ENCODE measurements at places on chromosomes 5 and 9.

DNA sequence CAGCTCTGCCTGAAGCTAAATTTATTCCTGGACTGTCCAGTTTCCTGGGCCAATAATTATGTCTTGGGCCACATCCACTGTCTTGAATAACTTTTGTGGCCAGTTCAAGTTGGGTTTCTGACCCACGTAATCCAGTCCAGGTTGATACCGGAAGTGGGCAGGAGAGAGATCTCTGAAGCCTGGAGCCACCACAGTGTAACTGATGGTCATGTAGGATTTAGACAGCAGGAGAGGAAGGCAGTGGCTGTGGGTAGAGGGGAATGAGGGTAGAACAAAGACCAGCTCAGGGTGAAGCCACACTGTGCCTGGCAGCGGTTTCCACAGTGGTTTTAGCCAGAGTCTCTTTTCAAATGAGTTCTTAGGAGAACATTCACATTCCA lies 30.2 kb downstream of the SH3PXD2B start:
- DNase-seq, result no peak

DNA sequence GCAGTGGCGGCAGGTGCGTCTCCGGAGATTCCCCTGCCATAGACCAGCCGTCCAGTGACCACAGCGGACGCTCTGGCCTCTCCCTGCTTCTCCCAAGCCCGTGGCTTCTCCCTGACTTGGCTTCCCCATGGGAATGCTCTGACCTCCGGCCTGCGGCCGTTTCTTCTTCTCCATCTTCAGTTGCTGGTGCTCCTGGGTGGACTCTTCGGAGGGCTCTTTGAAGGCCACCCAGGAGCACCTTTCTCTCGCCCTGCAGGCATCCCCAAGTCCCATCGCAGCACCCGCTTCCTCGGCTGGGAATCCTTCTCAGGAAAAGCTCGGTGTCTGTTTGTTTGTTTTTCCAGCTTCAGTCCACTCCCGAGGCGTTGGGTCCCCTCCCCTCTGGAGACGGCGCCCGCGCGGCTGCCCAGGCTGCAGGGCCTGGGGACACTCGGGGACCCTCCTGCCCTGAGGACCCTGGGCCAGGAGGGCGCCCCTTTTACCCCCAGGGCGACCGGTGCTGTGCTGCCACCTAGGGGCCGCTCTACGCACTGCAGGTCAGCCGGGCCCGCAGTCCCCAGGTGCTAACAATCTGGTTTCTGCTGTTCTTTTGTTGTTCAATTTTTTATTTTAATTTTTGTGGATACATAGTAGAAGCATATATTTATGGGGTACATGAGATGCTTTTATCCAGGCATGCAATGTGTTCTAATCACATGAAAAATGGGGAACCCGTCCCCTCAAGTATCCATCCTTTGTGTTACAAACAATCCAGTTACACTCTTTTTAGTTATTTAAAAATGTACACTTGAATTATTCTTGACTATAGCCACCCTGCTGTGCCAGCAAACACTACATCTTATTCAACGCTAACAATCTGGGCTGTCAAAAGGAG lies 197.9 kb upstream of the ADAMTS16 start:
- DNase-seq, result no peak

- no peak for DNase-seq
These were observed 8.0 kb downstream of the MTAP start for GRCh38 chr9:21810388-21810787.

GRCh38 chr5:133843911-133844310 lies 124.5 kb downstream of the C5orf15 start:
- DNase-seq, result no peak

GRCh38 chr5:166358127-166358830 lies 1933.2 kb upstream of the WWC1 start:
- no peak for DNase-seq

- DNase-seq, result no peak
These were observed 365.6 kb downstream of the MAN2A1 start for GRCh38 chr5:110055302-110055701.

GRCh38 chr9:94639061-94639998 lies at the start of gene FBP1:
Gene FBP1 (minus strand): TSS chr9:94639518. CDS start chr9:94639310, 208 bp downstream.
- DNase-seq, result no peak

GRCh38 chr9:105138306-105138801 lies 106.1 kb upstream of the SLC44A1 start:
- no peak for DNase-seq

GRCh38 chr5:112154940-112155686 lies 264.0 kb downstream of the EPB41L4A start:
- no peak for DNase-seq

DNA sequence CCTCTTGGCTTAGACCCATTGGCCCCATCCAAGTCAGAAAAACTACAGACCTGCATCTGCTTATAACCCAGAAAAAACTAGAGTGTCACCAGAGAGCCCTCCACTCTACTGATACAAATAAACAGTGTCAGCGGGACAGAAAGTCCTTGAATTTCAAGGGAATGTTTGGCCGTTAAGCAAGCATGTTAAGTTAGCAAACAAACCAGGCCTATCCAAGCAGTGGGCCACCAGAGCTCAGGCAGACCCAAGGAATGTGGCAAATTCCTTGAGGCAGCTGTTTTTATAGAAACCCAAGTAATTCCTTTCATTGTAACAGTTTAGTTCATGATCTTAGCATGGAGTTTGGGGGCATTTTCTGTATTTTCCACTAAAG lies 70.9 kb downstream of the PRLR start:
- DNase-seq, result no peak

DNA sequence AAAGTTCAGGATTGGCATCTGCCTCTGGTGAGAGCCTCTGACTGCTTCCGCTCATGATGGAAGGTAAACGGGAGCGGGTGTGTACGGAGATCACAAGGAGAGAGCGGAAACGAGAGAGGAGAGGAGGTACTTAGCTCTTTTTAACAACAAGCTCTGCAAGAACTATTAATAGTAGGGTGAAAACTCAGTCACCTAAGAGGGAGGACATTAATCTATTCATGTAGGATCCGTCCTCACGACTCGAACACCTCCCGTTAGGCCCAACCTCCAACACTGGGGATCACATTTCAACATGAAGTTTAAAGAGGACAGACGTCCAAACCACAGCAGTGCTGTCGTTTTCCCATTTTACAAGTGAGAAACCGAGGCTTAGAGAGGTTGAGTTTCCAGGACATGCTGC lies 173.7 kb downstream of the SLC28A3 start:
- no peak for DNase-seq

DNA sequence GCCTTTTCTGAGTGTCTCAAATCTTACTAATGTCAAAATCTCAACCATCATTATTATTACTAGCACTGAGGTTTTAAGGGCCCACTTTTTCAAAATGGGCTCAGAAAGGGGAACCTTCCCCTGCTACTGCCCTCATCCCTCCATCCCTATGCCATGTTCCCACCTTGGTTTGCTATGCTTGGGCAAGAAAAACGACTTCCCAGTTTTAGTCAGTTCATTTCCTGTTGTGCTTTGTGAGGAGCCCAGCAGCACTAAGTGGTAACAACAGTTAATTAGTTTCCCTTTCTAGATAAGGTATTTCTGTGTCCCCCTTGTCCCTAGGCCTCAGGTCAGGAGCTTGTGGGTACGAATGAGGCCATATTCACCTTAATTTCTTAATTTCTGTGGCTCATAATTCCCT lies 595.2 kb downstream of the RAB3C start:
- DNase-seq, result no peak

DNA sequence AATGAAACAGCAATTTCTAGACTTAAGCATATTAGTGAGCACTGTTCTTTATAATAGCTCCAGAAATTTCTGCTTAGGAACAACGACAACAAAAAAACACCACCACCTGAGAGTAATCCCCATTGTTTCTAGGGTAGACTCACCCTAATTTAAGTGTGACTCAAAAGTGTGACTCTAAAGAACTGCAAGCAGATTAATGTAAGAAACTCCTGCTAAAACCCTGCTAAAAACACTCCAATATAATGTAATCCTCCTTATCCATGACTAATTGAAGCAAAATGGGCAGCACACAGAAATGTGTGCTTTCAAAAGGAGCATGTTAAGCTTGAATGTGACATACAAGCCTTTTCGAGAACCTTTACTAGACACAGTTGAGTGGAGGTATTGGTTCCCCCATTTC lies 296.0 kb downstream of the EPB41L4A start:
- no peak for DNase-seq

DNA sequence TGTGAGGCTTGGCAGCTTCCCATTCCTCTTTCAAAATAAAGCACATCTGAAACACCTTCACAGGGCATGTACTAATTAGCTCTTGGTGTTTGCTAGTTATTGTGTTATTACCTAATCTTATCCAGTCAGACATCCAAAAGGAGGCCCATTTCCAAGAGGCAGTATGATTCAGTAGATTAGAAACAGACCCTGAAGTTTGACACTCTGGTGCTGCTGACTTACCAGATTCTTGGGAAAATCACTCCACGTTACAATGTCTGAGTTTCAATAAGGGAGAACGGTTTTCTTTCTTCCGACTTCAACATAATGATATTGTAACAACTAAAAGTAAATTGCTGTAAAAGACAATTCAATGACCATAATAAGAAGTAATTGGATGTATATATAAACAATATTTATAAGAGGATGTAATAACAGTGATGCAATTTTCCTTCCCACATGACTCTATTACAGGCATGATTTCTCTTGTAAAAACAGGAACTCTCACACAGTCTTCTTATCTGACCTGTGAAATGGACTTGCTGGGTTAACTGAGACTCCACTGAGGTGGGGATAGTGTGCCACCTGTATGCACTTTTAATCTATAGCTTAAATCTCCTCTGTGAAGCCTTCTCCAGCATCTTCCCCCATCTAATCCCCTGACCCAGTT lies 181.3 kb upstream of the ELL2 start:
- DNase-seq, result no peak

DNA sequence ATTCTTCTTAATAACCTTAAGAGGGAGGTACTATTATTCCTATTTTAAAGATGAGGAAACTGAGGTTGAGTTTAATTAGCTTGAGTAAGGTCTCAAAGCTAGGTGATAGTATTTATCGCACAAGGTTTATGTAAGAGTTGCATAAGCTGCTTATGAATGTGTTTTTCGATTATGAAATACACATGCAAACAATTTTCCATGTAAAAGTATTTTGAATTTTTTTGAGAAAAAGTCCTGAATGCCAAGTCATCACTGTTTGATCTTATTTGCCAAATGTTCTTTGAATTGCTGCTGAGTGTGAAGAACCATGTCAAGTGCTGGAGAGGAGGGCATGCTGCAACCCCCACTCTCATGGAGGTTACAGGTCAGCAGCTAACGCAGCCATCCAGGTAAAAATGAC lies 174.4 kb downstream of the CARTPT start:
- DNase-seq, result no peak

GRCh38 chr9:129411501-129412175 lies 209.3 kb downstream of the C9orf50 start:
- no peak for DNase-seq

GRCh38 chr5:124061663-124062062 lies 549.7 kb downstream of the CSNK1G3 start:
- no peak for DNase-seq

- DNase-seq, result no peak
These were observed 93.6 kb upstream of the TSLP start for GRCh38 chr5:110977915-110978314.

GRCh38 chr5:161064297-161064696 lies 212.3 kb upstream of the ATP10B start:
- DNase-seq, result peak; percentile 5

DNA sequence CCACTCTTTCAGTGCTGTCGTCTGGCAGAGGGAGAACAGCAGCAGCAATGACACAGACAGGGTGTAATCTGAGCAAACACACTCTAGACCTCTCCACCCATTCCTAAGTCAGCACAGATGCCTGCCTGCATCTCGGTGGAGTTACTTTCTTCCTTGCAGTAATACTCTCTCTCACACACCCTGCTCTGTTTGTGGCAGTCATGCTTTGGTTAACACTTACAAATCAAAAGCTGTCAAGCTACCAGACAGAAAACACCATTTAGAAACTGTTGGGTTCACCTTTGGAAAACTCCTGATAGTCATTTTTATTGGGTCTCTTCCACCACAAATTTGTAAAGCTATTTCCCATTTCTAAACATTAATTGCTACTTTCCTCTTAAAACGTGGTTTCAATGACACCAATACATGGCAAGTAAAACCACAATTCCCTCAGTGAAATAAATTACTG lies 27.3 kb downstream of the LHFPL2 start:
- no peak for DNase-seq

- DNase-seq, result no peak
These were observed 37.6 kb upstream of the STX17 start for GRCh38 chr9:99868845-99869244.

GRCh38 chr5:143775258-143775657 lies 36.7 kb upstream of the HMHB1 start:
- no peak for DNase-seq

DNA sequence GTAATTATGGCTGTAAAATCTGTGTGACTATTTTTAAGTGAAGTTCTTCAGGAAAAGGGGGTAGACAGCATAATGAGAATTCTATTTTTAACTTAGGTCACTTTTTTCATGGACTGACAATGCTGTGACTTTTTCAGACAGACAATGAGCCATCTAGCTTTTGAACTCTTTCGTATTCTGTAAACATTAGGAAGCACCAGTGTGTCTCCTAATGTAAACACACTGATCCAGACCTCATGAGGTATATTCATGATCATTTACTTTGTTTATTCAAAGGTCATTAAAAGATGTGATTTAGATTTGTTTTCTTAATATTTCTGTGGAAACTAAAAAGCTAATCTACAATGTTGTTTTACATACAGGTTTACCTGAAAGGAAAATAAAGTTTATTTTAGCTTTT lies 352.6 kb downstream of the ADGRV1 start:
- no peak for DNase-seq

GRCh38 chr5:115243412-115243811 lies 19.3 kb downstream of the PGGT1B start:
- DNase-seq, result no peak

- DNase-seq, result no peak
These were observed 88.0 kb downstream of the FNBP1 start for GRCh38 chr9:129954868-129955550.

DNA sequence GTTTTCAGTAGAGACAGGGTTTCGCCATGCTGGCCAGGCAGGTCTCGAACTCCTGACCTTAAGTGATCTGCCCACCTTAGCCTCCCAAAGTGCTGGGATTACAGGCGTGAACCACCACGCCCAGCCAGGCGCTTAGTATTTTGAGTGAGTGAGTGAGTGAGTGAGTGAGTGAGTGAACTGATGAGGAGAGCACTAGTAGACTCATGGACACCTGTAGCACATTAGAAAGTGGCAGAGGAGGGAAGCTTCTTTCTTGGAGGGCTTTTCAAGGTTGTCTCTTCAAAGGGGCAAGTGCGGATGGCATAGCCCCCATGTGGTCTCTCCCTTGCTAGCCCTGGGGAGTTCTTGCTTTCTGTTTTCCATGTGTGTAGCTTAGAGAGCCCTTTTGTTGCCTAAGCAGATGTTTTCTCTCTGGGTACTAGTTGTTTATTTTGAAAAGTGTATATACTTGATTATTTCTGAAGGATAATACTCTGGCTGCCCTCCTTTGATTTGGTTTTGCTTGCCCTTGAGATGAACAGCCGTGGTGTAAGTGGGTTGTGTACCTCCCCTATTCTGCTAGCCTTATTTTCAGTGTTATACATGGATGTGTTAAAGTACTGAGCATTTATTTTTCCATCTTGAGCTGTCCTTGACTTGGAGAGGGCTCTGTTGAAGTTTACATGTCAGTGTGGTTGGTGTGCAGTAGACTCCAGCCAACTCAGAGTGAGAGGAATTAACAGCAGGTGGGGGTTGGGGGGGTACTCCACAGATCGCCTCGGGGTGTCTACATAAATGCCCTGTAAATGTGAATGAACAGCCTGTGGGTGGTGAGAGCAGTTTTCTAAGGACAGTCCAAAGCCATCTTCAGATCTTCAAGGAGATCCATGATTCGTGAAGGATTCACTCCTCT lies 35.5 kb downstream of the PRRC2B start:
- no peak for DNase-seq

GRCh38 chr9:122128007-122128968 lies 31.3 kb downstream of the NDUFA8 start:
- DNase-seq, result no peak

GRCh38 chr5:170348137-170348633 lies 41.0 kb downstream of the KCNMB1 start:
- no peak for DNase-seq
